ENCODE measurements at places on chromosomes 3 and 15.

GRCh38 chr3:152254041-152254440 is 14.7 kb upstream of the MBNL1 start:
- DNase-seq: no peak

DNA sequence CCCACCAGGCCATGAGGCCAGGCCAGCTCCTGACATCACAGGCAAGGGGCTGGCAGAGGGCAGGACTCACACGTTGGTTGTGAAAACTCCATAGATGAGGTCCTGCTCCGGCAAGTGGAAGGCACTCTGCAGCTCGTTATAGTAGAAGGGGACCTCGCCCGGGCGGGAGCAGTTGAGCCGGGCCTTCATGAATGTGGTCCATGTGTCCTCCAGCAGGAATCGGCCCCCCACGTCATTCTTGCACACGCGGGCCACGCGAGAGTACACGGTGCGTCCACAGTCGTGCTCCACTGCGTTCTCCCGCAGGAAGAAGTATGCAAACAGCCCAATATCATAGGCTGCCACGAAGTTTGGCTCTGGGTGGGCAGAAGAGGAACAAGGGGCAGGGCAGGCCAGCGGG is 101.2 kb downstream of the SEMA5B start:
- no peak for DNase-seq

GRCh38 chr3:65720989-65721737 is 317.6 kb downstream of the MAGI1 start:
- DNase-seq: no peak

DNA sequence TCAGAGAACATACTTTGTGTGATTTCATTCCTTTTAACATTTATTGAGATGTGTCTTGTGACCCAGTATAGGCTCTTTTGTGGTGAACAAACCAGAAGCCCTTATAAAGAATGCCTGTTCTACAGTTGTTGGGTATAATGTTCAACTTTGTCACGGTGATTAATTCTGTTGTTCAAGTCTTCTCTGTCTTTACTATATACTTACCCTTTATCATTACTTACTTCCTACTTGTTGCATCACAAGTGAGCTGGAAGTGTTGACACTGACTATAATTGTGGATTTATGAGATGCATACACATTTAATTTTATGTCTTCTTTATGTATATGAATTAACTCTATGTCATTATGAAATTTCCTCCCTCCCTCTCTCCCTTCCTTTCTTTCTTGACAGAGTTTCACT is 59.7 kb upstream of the TBL1XR1 start:
- no peak for DNase-seq

GRCh38 chr3:44680921-44681455 is 31.5 kb upstream of the ZNF502 start:
- no peak for DNase-seq

DNA sequence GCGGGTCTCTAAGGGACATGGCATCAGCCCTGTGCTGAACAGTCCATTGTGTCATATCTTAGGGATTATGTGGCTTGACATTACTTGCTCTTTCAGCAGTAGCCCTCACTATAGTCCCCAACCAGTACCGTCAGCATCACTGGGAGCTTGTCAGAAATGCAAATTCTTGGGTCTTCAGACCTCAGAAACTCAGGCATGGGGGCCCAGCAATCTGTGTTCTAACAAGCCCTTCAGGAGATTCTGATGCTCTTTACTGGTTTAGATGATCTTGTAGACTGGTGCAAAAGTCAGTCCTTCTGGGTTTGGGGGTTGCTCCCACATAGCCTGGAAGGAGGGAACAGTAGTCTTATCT is 39.0 kb upstream of the TRAK1 start:
- no peak for DNase-seq

DNA sequence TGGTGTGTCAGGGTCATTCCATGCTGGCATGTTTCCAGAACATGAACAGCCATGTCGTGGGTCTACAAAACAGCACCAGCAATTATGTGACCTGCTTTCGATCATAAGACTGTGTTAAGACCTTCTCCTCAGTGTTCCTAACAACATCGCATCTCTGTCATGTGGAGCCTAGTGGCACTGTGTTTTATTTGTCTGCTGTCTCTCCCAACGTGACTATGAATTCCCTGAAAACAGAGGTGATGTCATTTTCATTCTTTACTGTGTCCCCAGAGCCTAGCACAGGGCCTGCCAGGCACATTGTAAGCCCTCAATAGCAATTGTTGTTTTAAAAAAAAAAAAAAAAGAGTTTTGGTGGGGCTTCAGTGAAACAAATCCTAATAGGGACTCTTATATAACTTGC is 94.2 kb upstream of the IL12A start:
- DNase-seq: no peak

GRCh38 chr15:91609231-91609630 is 244.3 kb upstream of the SLCO3A1 start:
- DNase-seq: no peak

GRCh38 chr3:66693461-66694031 is 192.7 kb upstream of the LRIG1 start:
- peak; percentile 24 for DNase-seq

- no peak for DNase-seq
Observed at GRCh38 chr3:54631516-54632325, 296.1 kb downstream of the LRTM1 start.

DNA sequence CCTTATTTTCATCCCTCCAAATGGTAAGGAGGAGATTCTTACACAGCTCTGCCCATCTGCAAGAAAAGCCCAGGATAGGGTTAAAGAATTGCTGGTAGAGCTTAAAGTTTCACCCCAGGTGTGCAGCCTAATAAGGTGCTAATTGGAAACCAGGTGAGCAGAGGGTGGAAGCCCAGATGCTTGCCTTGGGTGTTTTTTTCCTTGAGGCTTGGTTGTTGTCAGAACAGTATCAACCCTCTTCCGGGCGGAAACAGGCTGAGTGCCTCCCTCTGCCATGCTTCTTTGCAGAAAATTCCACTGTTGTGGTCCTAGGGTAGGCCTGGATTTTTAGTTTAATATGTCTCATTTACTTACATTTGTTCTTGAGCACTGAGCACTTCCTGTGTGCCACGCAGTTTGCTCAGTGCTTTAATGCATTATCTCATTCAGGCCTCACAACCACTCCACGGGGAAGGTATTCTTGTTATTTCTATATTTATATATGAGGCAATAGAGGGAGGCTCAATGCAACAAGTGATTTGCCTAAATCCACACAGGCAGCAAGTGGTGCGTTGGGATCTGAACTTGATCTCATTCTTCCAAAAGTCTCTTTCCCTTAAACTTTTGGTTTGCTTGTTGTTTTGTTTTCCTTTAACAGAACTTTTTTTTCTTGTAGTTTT is 115.0 kb upstream of the LRIG1 start:
- no peak for DNase-seq

DNA sequence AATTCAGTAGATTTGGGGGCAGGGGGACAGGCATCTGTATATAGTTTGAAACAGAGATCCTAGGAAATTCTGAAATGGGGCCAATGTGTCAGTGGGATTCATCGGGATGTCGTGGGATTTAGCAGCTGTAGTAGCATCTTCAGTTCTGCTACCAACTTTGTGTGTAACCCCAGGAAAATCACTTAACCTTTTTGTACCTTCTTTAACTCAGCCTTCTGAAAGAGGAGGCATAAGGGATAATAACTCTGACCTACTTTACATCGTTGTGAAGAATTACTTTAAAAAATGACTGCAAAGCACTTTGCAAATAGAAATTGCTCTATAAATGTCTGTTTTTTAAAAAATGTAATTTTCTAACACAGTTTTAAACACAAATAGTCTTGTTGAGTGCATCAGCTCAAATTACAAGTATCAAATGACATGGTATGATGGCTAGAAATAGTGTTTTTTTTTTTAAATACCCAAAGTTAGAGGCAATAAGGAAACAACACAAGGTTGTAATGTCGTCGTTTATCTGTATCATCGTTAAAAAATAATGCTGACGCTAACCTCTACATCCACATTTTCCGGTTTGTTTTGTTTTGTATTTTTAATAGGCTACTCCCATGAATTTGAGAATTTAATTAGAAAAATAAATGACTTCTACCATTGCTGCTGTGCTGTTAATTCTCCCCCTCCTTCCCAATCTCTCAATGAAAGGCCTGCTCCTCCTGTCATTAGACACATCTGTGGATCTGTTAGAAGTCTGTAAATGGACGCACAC is 338.5 kb downstream of the PTPRG start:
- no peak for DNase-seq

- DNase-seq: no peak
Observed at GRCh38 chr3:49665822-49666519, 8.2 kb upstream of the APEH start.

- DNase-seq: no peak
Observed at GRCh38 chr15:68650901-68651709, 72.3 kb downstream of the CORO2B start.

DNA sequence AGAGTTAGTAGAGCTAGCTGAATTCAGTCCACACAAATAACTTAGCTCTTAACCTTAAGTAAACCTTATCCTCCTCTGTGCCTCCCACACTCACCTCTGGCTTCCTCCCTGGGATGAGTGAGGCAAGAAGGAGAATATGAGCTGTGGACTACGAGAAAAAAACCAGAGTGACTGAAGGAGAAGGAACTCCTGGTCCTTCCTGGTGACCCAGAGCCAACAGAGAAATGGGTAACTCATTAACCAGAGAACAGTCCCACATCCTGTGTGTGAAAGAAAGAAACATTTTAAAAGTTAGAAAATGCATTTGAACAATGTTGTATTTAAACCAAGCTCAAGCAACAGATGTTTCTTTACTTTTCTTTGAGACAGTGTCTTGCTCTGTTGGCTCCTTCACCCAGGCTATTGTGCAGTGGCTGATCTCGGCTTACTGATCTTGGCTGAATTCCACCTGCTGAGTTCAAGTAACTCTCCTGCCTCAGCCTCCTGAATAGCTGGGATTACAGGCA is 27.5 kb upstream of the FAM81A start:
- no peak for DNase-seq

- DNase-seq: no peak
Observed at GRCh38 chr3:189664311-189664710, 33.1 kb downstream of the TP63 start.

- no peak for DNase-seq
Observed at GRCh38 chr3:7410782-7411181, 549.9 kb downstream of the GRM7 start.

- no peak for DNase-seq
Observed at GRCh38 chr3:127445581-127446343, 144.8 kb downstream of the TPRA1 start.

DNA sequence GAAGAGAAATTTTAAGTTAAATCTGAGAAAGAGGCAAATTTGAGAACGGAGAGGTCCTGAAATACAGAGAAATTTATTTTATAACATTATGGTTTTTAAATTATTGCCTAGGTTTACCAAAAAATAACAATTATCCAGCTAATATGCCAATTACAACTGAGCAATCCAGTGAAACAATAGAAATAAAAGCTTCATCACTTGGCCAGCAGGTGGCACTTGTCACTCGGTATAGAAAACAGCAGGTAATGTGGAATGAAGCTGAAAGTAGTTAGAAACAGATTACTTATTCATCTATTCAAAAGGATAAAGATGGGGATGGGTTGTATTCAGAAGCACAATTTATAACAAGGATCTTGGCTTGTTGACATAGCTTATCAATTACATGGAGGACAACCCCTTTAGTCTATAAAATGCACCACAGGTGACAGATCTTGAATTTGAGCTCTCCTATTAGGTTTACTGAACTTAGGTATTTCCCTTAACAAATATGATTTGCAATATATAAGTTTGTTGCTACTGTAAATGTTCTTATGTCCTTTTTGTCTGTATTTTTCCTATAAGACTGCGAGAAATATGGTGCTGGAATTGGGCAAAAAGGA is 70.1 kb upstream of the GUCA1C start:
- DNase-seq: peak; percentile 7

GRCh38 chr3:71724584-71725270 is 475 bp downstream of the EIF4E3 start:
- no peak for DNase-seq

GRCh38 chr3:16090024-16090423 is 84.5 kb upstream of the GALNT15 start:
- DNase-seq: peak; percentile 27

DNA sequence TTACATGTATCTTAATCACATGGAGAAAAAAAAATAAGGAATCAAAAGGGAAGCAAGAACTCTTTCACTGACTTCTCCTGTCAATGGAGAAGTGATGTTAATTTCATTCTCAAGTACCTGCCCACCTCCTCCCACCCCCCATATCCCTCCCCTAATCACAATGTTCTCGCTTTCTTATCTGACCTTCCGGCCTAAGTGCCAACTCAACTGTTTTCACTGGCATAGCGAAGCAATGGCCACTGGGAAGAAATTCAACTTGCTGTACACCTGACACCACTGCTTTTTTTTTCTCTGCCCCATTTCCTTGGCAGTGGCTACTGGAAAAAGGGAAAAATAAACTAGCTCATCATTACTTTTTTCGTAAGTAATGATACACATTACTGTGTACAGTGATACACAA is 3.8 kb downstream of the SGO1 start:
- DNase-seq: no peak

DNA sequence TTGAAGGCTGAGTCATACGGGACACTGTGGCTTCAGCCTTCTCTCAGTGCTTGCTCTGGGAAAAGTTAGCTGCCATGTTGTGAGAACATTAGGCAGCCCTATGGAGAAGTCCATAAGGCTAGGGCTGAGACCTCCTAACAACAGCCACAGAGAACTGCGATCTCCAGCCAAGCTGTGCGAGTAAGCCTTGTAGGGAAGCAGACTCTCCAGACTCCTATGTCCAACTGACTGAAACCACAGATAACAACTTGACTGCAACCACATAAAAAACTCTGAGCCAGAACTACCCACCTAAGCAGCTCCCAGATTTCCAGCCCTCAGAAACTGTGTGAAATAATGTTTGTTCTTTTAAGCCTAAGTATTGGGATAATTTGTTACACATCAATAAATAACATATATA is 40.7 kb downstream of the DENND6A start:
- DNase-seq: no peak

- DNase-seq: no peak
Observed at GRCh38 chr3:58144478-58145325, 66.1 kb downstream of the DNASE1L3 start.

GRCh38 chr15:27183201-27183600 is 212.2 kb downstream of the GABRG3 start:
- no peak for DNase-seq

DNA sequence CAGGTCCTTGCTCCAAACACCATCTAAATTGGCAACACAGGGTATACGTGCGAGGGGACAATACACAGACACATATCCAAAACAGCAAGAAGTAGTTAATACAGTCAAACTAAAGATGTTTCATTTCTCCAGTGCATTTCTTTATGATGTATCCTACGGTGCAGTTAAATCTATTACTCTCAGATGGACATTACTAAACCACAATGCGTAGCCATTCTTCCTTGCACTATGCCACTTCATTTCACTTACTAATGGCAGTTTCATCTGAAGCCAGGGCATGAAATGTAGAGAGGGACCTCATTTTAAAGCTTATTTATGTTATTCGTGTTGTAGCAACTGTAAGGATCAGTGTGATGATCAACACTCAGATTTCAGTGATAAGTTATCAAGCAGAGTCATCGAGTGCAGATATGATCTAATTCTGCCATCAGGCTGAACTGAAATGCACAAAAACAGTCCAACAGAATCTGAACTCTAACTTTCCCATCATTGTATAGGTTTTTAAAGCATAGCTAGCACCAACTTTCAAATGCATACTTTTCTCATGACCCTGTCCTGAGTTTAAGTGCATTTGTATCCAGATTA is 14.5 kb downstream of the TNIK start:
- no peak for DNase-seq

- no peak for DNase-seq
Observed at GRCh38 chr15:83105440-83105839, 2.0 kb upstream of the TM6SF1 start.

Data from NCI-H446 treated with DMSO at 0.1 percent for 48 hours (cell line).